Mesendoderm (in vitro differentiated cells): ENCODE measurements at places on chromosomes 7 and 10.

- H3K4me3 ChIP-seq, result no peak overlapping the region
- H3K27me3 ChIP-seq, result no peaks in the 10 kb centered on the region
- H3K4me1 ChIP-seq, result peaks cover 2% of the 10 kb centered on the region
- no peaks in the 10 kb centered on the region for H3K36me3 ChIP-seq
- H3K27ac ChIP-seq, result no peak overlapping the region
- no peak for DNase-seq
These were observed 32.3 kb upstream of the IL6 start for GRCh38 chr7:22694597-22695207.

DNA sequence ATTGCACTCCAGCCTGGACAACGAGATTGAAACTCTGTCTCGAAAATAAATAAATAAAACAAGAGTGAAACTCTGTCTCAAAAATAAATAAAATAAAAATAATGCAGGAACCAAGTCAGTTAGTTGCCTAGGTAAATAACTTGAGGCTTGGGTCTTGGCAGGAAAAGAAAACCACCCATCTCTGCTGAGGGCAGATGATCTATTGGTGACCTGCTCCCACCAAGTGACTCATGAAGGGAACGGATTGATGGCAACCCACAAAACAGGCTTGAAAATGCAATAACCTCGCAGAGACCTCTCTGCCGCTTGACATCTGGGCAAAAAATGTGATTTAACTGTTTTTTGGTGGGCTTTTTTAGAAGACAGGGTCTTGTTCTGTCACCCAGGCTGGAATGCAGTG is 86.6 kb downstream of the CALN1 start:
- DNase-seq, result no peak
- H3K27ac ChIP-seq, result no peak overlapping the region
- H3K36me3 ChIP-seq, result no peaks in the 10 kb centered on the region
- no peak overlapping the region for H3K4me3 ChIP-seq

GRCh38 chr10:131731780-131732630 is 168.8 kb upstream of the PPP2R2D start:
- H3K4me1 ChIP-seq, result no peaks in the 10 kb centered on the region
- no peak overlapping the region for H3K4me3 ChIP-seq
- DNase-seq, result no peak
- no peaks in the 10 kb centered on the region for H3K27me3 ChIP-seq

DNA sequence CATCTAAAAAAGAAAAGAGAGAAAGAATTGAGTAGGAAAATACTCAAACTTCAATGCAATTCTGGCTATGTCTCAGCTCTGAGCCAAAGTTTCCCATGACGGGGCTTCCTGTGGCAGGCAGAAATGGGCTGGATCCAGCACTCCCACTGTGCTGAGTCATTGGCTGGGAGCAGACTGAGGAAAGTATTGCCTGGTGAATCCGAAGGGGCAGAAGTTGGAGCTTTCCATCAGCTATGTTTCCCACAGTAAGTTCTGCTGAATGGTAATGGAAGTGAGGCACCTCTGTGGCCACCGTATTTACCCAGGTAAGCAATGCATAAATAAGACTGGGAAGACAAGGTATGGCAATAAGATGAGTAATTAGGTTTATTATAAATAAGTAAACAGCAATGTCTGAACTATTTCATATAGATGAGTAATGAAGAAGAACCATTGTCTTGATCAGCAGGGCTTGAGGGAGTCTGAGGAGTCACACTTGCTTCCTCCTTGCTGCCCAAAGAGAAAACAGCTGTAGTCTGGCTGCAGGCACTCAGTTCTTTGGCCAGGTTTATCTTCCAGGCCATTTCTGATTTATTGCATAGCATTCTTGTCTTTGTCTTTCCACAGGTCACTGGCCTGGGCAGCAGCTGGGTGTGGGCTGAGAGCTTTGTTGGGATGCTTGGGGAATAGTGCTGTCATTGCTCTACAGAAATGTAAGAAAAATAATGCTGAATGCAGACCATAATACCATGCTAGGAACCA is 255.3 kb downstream of the DNAJB9 start:
- peak; percentile 63 for DNase-seq
- no peak overlapping the region for H3K27ac ChIP-seq
- no peaks in the 10 kb centered on the region for H3K27me3 ChIP-seq

GRCh38 chr10:93058139-93058538 is 2.5 kb upstream of the CYP26C1 start:
- no peaks in the 10 kb centered on the region for H3K4me1 ChIP-seq
- no peaks in the 10 kb centered on the region for H3K36me3 ChIP-seq
- H3K4me3 ChIP-seq, result no peak overlapping the region
- H3K27me3 ChIP-seq, result peaks cover 33% of the 10 kb centered on the region
- no peak overlapping the region for H3K27ac ChIP-seq

GRCh38 chr7:96205665-96206064 is 116.2 kb downstream of the SLC25A13 start:
- H3K27me3 ChIP-seq, result no peaks in the 10 kb centered on the region
- no peak overlapping the region for H3K4me3 ChIP-seq
- no peak for DNase-seq
- no peak overlapping the region for H3K27ac ChIP-seq
- no peaks in the 10 kb centered on the region for H3K36me3 ChIP-seq

DNA sequence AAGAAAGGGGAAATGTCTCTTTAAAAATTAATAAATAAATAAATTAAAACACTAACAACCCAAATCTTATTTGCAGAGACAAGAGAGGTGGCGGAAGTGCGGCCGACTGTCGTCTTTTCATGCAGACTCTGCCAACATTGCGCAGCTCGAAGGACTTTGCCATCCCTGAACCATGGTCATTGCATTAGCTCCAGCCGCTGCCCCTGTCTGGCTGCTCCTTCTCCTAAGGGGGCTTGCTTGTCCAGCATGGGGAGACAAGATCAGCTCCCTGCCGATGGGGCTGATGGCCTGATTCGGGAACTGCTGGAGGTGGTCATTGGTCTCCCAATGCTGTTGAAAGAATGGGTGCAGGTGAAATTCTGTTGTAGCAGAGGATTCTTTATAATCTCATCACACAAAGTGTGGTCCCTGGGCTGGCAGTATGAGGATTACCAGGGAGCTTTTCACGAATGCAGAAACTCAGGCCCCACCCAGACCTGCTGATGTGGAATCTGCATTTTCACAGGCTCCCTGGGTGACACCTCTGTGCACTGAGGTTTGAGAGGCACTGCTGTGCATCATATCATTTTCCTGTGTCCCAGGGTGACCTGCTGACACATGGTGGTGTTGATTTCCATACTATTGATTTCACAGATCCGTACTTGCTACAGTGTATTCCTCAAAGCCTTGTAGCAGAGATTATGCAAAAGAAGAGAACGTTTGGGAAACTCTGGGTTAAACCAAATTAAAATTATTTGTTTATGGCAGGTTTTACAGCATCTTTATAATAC is 172.4 kb upstream of the ZMIZ1 start:
- no peaks in the 10 kb centered on the region for H3K36me3 ChIP-seq
- no peak overlapping the region for H3K4me3 ChIP-seq
- no peak overlapping the region for H3K27ac ChIP-seq

GRCh38 chr10:103145046-103145445 is 48.0 kb downstream of the NT5C2 start:
- DNase-seq, result no peak
- no peak overlapping the region for H3K27ac ChIP-seq
- no peak overlapping the region for H3K4me3 ChIP-seq
- H3K36me3 ChIP-seq, result no peaks in the 10 kb centered on the region

DNA sequence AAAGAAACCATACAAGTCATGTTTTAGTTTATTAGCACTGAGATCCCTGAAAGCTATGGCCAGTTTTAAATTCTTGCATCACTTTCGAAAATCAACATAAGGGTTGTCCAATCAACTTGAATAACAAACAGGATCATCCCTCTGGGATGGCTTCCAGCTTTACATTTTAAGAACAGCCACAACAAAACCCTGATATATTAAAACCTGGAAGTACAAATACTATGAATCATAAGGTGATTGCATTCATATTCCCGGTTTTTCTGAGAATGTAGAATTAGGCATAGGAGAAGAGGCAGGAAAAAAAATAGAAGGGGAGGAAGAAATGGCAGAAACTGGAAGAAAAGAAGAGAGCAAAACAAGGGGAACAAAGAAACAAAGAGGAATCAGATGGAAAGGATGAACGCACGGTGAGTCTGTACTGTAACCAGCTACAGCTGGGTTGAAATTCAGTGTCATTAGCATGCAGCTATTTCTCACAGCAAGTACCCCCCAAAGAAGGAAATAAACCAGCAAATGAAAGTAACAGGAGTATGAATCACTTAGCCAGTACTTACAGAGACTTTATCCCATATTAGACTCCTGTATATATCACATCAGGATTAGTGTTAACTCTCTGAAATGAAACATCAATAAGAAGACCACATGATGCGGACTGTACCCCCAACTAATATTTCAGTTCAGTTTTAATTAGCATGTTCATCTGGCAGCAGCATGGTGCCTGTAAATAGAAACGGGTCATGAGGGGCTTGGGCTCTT is 301.3 kb downstream of the RNLS start:
- no peaks in the 10 kb centered on the region for H3K27me3 ChIP-seq
- H3K27ac ChIP-seq, result no peak overlapping the region
- no peaks in the 10 kb centered on the region for H3K36me3 ChIP-seq
- H3K4me3 ChIP-seq, result no peak overlapping the region
- H3K4me1 ChIP-seq, result peaks cover 8% of the 10 kb centered on the region

GRCh38 chr7:118245267-118246040 is 20.9 kb downstream of the ANKRD7 start:
- no peak overlapping the region for H3K4me3 ChIP-seq
- no peak overlapping the region for H3K27ac ChIP-seq
- peak; percentile 28 for DNase-seq
- H3K4me1 ChIP-seq, result peaks cover 3% of the 10 kb centered on the region
- H3K27me3 ChIP-seq, result no peaks in the 10 kb centered on the region

GRCh38 chr7:105988276-105988675 is 25.2 kb downstream of the CDHR3 start:
- H3K4me3 ChIP-seq, result no peak overlapping the region
- H3K27me3 ChIP-seq, result no peaks in the 10 kb centered on the region
- H3K4me1 ChIP-seq, result peaks cover 4% of the 10 kb centered on the region

DNA sequence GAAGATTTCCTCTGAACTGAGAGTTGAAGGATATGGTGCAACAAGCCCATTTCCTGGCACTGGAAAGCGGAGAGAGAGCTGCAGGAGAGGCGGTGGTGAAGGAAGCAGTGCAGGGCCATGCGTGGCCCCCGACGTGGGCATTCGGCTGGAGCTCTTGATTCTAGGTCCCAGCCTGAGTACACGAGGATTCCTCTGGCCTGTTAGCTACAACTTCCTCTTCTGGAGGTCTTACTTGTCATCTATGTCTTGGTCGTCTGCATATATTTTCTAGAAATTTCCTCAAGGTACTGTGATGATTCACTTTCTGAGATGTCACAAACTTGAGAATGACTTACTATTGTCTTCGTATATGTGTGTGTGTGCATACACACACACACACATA is 59.2 kb upstream of the JAZF1 start:
- H3K27ac ChIP-seq, result no peak overlapping the region
- no peaks in the 10 kb centered on the region for H3K4me1 ChIP-seq
- no peaks in the 10 kb centered on the region for H3K36me3 ChIP-seq
- H3K4me3 ChIP-seq, result no peak overlapping the region
- H3K27me3 ChIP-seq, result no peaks in the 10 kb centered on the region

- H3K4me3 ChIP-seq, result no peak overlapping the region
- H3K27me3 ChIP-seq, result no peaks in the 10 kb centered on the region
- no peak overlapping the region for H3K27ac ChIP-seq
- no peaks in the 10 kb centered on the region for H3K4me1 ChIP-seq
These were observed 130.6 kb downstream of the DOCK1 start for GRCh38 chr10:127035827-127036226.

GRCh38 chr7:2281541-2281940 is 32.7 kb downstream of the SNX8 start:
- no peak overlapping the region for H3K27ac ChIP-seq
- peaks cover 4% of the 10 kb centered on the region for H3K4me1 ChIP-seq
- no peak overlapping the region for H3K4me3 ChIP-seq
- H3K36me3 ChIP-seq, result no peaks in the 10 kb centered on the region
- no peaks in the 10 kb centered on the region for H3K27me3 ChIP-seq

DNA sequence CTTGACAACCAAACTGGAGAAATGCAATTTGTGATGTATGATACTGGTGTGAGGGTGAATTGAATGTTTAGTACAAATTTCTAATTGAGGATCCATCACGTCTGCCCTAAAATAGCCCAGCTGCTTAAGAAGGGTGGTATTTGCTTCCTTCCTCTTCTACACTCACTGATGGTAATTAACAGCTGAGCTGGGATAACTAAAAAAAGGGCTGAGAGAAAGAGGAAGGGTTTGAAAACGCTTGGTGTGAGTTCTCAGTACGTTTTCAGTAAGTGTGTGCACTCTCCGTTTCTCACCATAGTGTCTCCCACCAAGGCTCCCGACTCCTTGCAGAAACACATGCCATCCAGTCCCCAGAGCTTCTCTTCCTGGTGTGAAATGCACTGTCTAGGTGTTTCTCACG is 54.3 kb downstream of the MAP3K8 start:
- no peaks in the 10 kb centered on the region for H3K27me3 ChIP-seq
- H3K27ac ChIP-seq, result no peak overlapping the region
- no peaks in the 10 kb centered on the region for H3K4me1 ChIP-seq
- no peaks in the 10 kb centered on the region for H3K36me3 ChIP-seq
- DNase-seq, result no peak

DNA sequence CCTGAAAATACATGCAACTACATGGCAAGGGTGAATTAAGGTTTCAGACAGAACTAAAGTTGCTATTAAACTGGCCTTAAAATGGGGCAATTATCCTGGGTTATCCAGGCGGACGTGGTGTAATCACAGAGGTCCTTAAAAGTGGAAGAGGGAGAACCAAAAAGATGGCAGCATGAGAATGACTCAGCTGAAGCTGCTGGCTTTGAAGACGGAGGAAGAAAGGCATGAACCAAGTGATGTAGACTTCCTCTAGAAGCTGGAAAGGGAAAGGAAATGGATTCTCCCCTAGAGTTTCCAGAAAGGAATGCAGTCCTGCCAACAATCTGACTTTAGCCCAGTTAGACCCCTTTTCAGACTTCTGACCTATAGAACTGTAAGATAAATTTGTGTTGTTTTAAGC is 27.0 kb upstream of the UBN2 start:
- H3K27me3 ChIP-seq, result no peaks in the 10 kb centered on the region
- no peaks in the 10 kb centered on the region for H3K4me1 ChIP-seq
- DNase-seq, result peak; percentile 64
- H3K4me3 ChIP-seq, result no peak overlapping the region
- no peak overlapping the region for H3K27ac ChIP-seq
